ENCODE measurements at places on chromosomes 16 and 17.
A peak's percentile ranks its signal among the peaks of the same experiment; 100 is the strongest.

DNA sequence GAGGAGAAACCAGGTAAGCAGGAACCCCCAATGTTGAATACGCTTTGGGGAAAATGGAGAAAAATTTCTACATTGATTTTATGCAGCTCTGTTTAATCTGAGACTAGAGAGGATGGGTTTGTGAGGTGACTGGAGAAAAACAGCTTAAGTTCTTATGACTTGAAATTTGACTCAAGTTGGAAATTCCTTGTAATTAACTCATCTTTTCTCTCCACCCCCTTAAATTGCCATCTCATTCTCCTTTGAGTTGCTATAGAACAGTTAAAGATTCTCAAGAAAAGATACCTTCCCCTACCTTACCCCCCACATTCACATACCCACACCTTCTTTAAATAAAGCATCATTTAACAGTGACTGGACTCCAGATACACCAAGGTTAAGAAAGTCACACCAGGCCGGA is 24.2 kb downstream of the ZNRF1 start:
- DNase-seq = no peak

DNA sequence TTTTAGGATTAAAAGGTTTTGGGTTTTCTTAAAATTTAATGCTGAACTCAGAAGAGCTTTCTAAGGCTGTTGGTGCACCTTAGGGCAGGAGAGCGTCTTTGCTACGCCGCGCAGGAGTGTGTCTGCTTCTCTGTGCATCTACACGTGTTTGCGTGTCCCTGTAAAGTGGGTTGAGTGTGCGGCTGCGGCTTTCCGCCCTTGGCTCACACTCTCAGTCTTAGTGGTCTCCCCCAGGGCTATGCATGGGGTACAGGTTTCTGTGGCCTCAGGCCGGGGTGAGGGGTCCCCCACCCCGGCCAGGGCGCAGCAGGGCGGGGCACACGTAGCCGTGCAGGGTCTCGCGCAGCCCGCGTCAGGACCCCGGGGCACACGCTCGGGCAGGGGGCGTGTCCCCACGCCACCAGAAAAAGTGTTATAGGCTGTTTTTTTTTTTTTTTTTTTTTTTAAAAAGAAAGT is 727 bp upstream of the TENT4B start:
- no peak for DNase-seq

GRCh38 chr17:29567554-29568330 is 759 bp upstream of the TP53I13 start:
- peak; percentile 92 for DNase-seq

GRCh38 chr16:12268606-12269005 is 292.1 kb downstream of the SNX29 start:
- DNase-seq = no peak

DNA sequence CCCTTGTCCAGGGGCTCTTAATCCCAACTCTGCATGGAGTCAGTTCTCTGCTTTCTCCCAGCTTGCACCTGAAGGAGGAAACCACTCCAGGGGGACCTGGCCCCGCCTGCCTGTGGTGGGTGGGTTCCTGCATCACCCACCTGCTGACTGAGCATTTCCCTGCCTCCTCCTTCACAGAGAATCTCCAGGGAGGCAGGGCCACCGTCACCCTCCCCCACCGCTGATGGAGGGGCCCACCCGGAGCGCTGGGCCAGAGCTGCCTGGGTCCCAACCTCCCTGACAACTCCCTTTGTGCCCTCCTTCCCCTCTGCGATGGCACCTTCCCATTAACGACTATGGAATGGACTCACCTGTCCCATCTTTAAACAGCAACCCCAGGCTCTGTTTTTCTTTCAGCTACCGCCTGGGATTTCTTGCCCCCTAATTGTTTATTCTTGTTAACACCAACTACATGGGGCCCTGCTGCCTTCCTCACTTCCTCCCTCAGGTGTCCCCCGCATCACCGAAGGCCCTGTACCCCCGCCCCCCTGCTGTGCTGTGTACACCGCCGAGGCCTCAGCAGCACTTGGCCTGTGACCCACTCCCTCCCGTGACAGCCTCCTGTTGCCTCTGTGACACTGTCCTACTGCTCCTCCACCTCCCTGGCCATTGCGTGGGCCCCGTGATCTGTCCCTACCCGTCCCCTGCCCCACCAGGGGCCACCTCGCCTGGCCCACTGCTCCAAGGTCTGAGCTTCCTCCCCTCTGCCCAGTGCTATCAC is 842 bp upstream of the TEDC2 start:
- no peak for DNase-seq

DNA sequence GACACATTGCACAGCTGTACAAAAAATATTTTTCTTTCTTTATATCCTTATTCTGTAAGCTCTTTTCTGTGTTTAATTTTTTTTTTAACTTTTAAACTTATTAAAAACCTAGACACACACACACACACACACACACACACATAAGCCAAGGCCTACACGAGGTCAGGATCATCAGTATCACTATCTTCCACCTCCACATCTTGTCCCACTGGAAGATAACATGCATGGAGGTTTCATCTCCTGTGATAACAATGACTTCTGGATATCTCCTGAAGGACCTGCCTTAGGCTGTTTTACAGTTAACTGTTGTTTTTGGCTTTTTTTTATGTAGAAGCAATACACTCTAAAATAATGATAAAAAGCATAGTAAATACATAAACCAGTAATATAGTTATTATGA is 71.2 kb downstream of the TNRC6C start:
- DNase-seq = no peak

- no peak for DNase-seq
These were observed 17.6 kb downstream of the ACE start for GRCh38 chr17:63494300-63494928.

GRCh38 chr16:85716022-85716679 is 27.4 kb upstream of the GINS2 start:
- no peak for DNase-seq

DNA sequence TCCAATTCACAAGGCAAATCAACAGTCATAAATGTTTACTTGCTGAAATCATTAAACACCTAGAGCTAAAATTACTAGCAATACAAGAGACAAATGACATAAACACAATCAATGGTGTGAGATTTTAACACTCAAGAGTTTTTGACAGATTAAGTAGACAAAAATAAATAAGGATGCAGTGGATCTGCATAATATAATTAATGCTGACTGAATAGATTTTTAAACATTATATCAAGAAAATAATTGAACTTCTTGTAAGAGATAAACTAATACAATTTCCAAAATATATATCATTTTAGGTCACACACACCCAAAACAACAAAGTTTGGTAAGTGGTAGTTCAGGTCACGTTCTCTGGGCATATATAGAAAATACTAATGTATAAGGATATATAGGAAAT is 322.6 kb upstream of the XYLT1 start:
- DNase-seq = no peak

GRCh38 chr17:2872282-2872681 is 76.0 kb downstream of the RAP1GAP2 start:
- no peak for DNase-seq

GRCh38 chr17:12358477-12358876 is 307.2 kb upstream of the MYOCD start:
- DNase-seq = no peak

GRCh38 chr17:64773386-64773835 is 111.3 kb upstream of the SMURF2 start:
- no peak for DNase-seq

Measured in GM13977 (cell line).